Thoracic aorta (tissue), 2 donors: ENCODE measurements at places on chromosomes 2 and 18. TPM values are rescaled to one million over a fixed set of nuclear protein-coding genes. Genes with fewer than 3 reads are reported as not detected.

Gene MLPH
- 7.4 TPM for total RNA-seq

DNA sequence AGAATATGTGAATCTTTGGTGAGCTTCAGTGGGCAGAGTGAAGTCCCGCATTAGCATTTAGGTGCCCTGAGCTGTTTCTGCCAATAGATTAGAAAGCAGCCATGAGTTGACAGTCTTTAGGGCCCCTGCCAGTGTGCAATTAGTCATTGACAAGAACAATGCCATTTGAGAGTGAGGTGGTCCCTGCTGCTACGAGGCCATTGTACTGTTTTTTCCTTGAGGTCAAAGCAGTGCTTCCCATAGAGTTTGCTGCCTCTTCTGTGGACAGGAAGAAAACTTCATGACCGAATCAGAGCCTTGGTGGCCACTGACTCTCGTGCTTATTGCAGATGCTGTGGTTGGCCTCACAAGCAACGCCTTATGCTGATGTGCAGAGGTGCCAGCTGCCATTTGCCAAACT lies 102.7 kb downstream of the SH3BP4 start:
- DNase-seq: no peak

Gene SLC4A3
- 5.6 TPM for total RNA-seq

Gene MAP3K19
- total RNA-seq: not detected

DNA sequence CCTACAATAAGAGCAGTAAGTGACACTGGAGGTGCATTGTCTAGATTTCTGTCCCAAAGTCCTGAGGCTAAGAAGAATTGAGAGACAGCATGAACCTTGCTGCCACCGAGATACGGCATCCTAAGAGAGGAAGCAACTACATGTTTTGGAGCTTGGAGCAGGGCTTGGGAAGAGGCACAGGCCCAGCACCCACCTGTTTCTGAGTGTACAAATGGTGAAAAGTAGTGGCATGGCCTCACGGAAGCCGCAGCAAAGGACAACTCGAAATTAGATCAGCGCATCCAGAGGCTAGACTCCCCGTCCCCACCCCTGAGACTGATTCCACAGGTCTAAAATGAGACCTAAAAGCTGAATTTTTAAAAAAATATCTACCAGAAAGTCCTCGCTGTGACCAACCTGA lies 127.5 kb downstream of the PTGR3 start:
- DNase-seq: no peak

- DNase-seq: no peak
Observed at GRCh38 chr2:241363426-241363825, 7.3 kb downstream of the FARP2 start.

DNA sequence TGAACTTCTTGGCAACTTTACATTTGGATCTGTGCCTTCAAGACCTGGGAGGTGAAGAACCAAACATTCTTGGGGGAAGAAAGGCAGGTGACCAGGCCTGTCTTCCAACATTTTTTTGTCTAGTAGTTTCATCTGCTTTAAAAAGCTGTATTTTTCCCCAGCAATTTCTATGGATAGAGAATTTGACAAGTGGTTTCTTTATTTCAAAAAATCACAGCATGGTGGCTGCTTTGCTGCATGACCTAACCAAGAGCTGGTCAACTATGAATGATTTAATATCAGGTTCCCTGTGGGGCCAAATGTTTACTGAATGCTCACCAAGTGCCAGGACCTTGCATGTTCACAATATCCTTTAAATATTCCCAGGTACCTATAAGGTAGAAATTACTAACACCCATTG lies 19.1 kb downstream of the LRP2 start:
- DNase-seq: no peak

DNA sequence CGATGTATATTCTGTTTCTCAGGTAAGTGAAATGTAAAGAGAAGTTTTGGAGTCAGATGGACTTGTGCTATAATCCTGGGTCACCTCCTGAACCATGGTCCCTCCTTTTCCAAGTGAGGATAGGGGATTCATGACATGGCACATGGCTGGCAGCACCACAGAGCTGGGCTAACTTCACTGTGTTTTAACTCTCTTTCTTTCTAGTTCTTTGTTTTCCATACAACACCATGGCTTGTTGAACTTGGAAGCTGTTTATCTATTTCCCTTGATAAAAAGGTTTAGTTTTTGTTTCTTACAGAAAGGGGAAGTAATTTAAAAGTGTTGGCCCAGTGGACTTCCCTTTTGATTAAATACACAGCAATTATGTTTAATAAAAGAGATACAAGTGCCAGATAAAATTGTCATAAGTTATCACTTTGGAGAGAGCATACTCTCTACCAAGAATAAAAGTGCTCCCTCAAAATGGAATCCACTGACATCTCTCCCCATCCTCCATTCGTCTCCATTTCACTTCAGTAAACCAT lies 90.4 kb downstream of the PLCL1 start:
- no peak for DNase-seq

GRCh38 chr2:64311948-64312621 lies 141.9 kb upstream of the LGALSL start:
- DNase-seq: peak; percentile 53

GRCh38 chr2:169294001-169294675 lies 68.2 kb downstream of the LRP2 start:
- DNase-seq: no peak

Gene LIMS4
- 66.8 TPM for total RNA-seq

DNA sequence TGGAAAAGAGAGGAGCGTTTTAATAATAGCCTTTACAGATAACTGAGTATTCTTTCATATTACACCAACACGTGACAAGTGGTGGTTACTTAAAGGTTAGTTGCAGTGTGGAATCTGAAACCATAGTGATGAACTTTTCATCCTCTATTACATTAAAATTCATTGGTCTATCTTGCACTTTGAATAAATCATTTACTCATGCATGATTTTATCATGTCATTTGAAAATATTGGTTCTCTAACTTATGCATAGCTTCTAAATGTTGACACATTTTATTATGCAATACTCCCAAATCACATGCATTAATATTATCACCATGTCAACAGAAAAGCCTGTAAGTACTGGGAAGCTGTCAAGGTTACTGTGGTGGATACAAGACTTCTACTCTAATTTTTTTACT lies 1432.2 kb downstream of the LRP1B start:
- no peak for DNase-seq
